ENCODE measurements at places on chromosomes 12 and 14. TPM values are rescaled to one million over a fixed set of nuclear protein-coding genes. Genes with fewer than 3 reads are reported as not detected.

The EML1 gene
- 38.1 TPM for total RNA-seq

DNA sequence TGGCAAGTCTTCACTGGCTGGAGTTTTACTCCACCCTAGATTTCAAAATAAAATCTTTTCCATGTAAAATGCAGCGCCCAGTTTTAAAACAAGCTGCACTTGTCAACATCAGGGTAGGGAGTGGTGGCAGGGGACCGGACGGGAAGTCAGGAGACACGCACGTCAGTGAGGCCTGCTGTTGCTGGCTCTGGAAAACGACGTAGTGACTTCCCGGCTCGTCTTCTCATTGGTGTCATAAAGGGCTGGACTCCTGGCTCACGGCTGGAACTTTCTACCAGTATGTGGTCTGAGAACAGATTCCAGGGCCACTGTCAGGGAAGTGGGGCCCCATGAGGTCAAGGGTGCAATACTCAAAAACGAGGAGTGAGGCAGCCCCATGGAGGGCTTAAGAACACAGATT lies 64.2 kb upstream of the FOXN3 start:
- DNase-seq = no peak

The MOAP1 gene
- total RNA-seq = 68.3 TPM

The DCN gene
- total RNA-seq = 643 TPM

DNA sequence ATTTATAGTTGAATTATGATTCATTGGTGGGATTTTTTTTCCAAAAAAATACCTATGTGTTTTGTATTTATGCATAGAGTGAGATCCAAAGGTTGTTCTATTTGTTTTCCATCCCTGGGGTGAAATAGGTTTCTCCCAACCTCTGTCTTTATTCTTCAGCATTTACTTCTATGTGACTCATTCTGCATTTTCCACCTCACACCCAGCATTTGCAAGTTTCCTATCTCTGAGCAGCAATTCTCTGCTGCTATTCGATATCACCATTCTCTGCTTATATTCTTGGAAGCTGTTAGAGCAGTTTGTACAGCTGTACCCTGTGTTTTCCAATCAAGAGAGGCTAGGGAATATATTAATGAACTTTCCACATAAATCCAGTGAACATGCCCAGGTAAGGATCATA lies 538.9 kb downstream of the SNAPC1 start:
- no peak for DNase-seq

Data from spinal cord (tissue), 10 donors.